ENCODE measurements at places on chromosomes 2 and 18.

GRCh38 chr2:161241894-161242293 lies 66.3 kb upstream of the PSMD14 start:
- no peak for DNase-seq

- DNase-seq, result no peak
Measured at GRCh38 chr2:44839771-44840502, 101.6 kb upstream of the SIX3 start.

DNA sequence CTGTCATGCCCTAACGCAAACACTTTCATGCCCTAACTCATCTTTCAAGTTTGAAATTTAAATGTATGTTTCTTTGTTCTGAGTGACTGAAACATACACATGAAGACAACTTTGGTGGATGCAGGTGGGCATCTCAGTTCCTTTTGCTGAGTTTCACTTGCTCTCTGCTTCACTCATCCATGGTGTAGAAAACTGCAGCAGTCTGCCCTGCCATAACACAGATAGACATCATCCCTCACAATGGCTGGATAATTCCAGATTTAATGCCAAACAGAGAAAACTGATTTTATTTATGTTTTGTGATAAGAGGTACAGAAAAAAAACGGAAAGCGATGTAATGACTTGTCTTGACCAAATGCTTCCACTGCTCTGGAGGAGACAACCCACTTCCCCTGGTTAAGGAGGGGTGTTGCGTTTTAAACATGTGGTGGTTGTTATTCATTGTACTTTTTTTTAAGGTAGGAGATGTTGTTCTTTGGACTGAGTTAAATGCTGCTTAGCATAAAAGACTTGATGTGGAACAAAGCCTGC lies 70.4 kb downstream of the RHBDD1 start:
- DNase-seq, result no peak

- DNase-seq, result no peak
Measured at GRCh38 chr18:48827291-48828193, 123.2 kb downstream of the SMAD7 start.

- DNase-seq, result no peak
Measured at GRCh38 chr2:149044500-149044899, 6.0 kb downstream of the LYPD6B start.

- DNase-seq, result no peak
Measured at GRCh38 chr18:66575263-66575662, 28.6 kb downstream of the CDH19 start.

- DNase-seq, result peak; percentile 35
Measured at GRCh38 chr2:119826370-119826961, 66.7 kb downstream of the PTPN4 start.

DNA sequence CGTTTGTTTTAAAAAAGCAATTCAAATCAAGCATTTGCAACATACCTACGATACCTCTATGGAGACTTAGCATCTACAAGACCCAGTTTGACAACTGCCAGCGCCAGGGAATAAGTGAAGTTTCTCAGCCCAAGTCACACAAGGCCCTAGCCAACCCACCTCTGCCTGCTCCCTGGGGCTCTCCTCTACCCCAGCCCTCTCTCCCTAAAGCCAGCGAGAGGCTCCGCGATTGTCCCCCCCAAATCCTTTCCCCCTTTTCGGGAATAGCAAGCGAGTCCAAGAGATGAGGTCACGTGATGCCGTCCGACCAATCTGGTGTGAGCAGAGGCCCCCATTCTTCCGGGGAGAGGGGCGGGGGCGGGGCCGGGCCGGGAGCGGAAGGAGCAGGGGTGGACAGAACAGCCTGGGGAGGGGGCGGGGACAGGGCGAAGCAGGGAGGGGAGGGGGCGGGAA lies 102.2 kb upstream of the RAB6C start:
- DNase-seq, result peak; percentile 82

DNA sequence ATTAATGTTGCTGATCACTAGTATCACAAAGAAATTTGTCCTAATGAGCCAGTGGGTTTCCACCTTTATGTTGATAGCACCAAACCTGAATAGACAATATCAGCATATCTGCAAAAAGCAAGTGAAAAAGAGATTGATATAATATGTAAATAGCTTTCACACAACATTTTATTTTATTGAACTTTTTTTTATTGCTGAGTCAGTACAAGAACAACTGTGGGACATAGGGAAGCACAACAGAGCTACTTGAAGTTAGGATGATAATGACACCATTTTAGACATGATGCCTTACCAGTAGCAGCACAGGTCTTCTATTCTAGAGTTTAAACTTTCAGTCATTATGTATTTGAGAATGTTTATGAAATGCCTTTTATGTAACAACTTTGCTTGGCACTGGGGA lies 554.1 kb upstream of the SETBP1 start:
- DNase-seq, result no peak

GRCh38 chr2:144474017-144474416 lies 45.9 kb downstream of the ZEB2 start:
- no peak for DNase-seq

DNA sequence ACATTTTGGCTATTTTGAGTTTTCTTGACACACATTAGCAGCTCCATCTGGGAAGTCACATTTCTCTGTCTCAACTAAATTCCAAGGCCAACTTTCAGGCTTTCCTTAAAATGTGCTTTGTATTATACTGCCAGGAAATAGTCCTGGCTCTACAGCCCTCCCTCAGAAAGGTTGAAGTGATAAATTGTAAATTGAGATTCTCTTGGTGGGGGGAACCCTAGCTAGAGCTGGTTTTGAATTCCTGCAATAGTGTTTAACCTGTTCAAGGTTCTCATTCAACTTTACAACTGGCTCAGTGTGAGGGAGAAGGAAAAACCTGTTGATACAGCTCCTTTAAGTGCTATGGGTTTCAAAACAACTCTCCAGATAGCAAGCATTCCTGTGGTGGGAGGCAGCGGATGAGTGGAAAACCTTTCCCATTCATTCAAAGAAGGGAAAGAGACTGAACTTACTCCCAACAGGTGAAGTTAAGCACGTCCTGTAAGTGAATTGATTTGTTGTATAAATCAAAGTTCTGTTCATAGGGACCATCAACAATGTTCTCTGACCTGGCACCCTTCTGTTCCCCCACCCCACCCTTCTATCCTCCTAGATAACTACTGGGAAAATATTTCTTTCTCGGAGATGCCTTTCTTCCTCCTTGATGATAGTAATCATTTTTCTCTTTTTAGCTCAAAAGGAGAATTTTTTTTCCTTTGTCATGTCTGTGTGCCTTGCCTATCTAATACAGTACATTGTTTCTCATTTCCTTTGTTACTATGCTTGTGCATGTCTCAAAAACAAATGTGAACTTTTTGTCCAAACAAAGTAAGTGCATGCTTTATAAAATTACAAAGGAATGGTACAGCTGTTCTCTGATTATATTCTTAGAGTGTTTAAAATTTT lies 44.2 kb upstream of the SLC39A10 start:
- DNase-seq, result no peak

DNA sequence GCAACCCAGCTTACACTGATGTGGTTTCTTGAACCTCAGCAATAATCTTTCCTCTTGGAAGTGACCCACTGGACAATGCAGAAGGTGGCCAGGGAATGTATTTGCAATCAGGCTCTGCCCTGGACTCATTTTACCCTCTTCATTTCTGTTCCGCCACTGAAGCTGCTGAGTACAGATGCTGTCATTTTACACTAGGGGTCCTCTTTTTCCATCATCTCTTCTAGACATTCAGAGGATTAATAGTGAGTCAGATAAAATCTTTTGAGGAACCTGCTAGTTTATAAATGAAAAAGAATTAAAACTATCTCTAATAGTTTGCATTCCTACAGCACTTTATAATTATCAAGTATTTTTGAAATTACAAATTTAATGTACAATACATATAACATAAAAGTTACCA lies 87.9 kb upstream of the PNPT1 start:
- DNase-seq, result no peak

GRCh38 chr2:160550048-160550447 lies 56.4 kb upstream of the RBMS1 start:
- no peak for DNase-seq

GRCh38 chr2:175012516-175012915 lies 7.3 kb upstream of the CHN1 start:
- DNase-seq, result no peak
